GM12892 (cell line): ENCODE measurements at places on chromosomes 11 and 22.

DNA sequence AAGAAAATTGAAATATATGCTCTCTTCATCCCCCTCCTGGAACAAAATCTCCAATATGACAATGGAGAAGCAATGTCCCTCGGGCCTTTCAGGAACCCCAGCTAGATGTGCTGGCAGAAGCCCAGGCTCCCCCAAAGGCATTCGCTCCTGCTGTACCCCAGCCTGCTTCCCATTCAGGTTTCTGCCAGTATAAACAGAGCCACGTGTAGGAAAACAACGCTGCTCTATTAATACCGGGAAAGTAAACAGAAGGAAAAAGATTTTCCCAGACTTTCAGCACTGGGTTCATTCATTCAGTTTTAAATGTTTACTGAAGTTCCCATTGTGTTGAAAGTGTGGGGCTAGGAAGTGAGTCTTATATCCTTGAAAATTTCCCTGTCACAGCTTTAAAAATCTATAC, 147.1 kb downstream of the CADM1 start:
- DNase-seq: no peak

GRCh38 chr11:5239046-5239445, 4.8 kb upstream of the HBD start:
- no peak for DNase-seq

- DNase-seq: no peak
Observed at GRCh38 chr11:78742430-78742829, 167.8 kb upstream of the NARS2 start.

DNA sequence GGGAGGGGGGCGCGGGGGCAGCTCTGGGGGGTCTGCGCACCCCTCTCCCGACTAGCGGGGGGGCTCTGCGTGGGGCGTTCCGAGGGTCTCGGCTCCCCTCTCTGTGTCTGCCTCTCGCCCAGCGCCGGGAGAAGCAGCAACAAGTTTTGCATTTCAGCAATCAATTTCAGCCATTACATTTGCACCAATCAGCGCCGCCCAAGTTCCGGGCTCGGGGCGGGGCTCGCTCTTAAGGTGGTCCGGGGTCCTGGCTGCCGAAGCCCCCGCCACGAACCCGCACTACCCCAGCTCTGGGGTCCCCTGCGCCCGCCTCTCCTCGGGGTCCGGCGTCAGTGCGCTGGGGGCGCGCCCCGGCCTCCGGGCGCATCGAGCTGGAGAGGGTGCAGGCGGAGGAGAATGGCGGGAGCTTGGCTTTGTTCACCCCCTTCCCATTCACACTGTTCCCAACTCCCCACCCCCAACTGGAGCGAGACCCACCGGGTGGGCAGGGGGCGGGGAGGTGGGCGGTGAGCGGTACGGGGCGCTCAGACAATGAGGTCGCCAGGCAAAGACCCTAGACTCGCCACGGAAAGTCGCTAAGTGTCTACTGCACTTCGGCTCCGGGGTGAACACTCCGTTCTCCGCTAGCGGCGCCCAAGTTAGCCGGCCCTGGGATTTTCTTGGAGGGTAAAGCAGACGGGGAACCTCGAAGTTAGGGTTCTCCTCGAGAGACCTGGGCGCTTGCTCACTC, at the start of gene MN1:
MN1 (minus strand) TSS at position 141 of the 730 bp plus-strand sequence. CDS start 1,213 bp downstream, outside the sequence.
- peak; percentile 36 for DNase-seq

DNA sequence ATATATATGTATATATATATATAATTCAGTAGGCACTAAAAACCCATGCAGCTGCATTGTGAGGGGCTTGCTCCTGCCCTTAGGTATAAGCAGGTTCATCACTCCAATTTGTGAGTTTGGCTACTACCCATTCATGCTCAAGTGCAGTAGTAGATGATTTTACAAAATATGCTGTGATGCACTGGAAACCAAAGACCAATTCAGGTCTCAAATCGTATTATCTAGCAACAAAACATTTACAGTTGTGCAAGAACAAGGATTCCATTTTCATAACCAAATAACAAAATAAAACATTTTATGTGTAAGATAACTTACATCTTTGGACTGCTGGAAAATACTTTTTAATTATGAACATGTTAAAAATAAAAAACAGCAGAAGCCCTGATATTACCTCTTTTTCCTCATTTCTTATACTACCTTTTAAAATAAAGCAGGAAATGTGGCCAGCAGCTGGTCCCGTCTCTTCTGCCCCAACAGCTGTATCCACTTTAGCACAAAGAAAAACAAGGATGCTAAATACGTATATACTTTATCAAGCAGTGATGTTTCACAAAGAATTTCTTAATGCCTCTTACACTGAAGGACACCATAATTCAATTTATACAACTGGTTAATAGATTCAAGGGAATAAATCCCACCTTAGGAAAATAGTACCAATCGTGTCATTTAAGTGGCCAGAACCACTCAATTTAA, 2.8 kb downstream of the CREBZF start:
- no peak for DNase-seq

DNA sequence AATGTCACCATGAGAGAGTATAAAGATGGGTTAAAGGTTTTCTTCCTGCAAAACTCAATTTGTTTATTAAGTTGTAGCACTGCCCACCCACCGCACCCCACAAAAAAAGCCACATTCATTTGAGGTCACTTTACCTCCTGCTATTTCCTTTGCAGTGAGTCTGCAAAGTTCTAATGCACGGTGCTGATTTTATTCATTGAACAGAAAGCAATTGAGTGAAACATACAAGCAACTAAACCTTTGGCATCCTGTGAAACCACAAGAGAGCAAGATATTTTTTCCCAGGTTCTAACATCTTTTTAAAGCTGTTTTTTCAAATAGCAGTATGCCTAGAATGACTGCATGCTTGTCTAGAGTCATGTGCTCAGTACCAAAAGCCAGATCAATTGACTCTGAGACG, 39.0 kb downstream of the RRAS2 start:
- no peak for DNase-seq
